ENCODE measurements at places on chromosomes 1 and 21.
A peak's percentile ranks its signal among the peaks of the same experiment; 100 is the strongest.

DNA sequence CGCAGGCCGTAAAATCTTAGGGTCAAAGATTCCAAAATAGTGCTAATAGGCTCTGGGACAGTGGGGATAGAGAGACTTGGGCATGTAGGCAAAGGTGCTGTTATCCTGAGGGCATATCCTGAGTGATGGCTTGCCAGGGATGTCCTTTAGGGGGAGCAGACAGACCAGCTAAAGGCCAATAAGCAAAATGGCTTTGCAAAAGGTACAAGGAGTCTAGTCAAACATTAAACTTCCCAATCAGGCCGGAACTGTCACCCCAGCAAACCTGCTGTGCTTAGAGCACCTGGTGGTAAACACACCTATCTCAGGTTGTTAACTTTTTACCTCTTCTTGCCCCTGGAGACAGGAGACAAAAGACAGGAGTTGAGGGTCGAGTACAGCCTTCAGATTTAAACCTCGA, 49.1 kb downstream of the TRABD2B start:
- H3K36me3 ChIP-seq = no peaks in the 10 kb centered on the region
- no peak for DNase-seq
- no peak overlapping the region for H3K27ac ChIP-seq
- H3K4me3 ChIP-seq = no peak overlapping the region

GRCh38 chr1:64062941-64063581, 140.4 kb upstream of the UBE2U start:
- no peak overlapping the region for H3K27ac ChIP-seq
- H3K4me3 ChIP-seq = no peak overlapping the region
- H3K4me1 ChIP-seq = no peaks in the 10 kb centered on the region
- DNase-seq = no peak
- no peaks in the 10 kb centered on the region for H3K36me3 ChIP-seq
- H3K27me3 ChIP-seq = no peaks in the 10 kb centered on the region

DNA sequence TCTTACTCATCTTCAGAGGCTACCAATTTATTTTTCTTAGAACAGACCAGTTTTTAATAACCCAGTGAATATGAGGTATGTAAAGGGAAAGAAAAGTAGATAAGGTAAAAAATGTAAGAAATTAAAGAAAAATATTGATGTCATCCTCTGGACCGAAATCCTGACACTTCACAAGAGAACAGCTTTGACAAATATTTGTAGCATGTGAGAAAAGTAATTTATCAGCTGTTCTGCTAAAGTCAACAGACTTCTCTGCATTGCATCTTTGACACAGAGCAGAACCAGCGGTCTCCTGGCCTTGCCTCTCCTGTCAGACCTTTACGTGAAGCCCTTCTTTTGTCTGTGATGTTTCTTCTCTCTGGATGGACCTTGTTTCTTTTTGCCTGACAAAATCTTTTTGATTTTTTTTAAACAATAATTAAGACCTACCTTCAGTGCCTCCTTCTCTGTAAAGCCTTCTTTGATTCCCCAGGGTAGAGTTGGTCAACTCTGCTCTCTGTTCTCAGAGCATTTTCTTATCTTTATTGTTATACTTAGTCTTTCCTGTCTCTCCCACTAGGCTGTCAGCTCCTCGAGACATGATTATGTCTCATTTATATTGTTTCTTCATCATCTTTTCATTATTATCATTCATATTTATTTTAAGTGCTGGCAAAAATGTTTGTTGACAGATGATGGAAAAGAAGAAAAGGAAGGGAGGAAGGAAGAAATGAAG, 35.4 kb downstream of the RGS4 start:
- no peak overlapping the region for H3K27ac ChIP-seq
- peaks cover 2% of the 10 kb centered on the region for H3K27me3 ChIP-seq

DNA sequence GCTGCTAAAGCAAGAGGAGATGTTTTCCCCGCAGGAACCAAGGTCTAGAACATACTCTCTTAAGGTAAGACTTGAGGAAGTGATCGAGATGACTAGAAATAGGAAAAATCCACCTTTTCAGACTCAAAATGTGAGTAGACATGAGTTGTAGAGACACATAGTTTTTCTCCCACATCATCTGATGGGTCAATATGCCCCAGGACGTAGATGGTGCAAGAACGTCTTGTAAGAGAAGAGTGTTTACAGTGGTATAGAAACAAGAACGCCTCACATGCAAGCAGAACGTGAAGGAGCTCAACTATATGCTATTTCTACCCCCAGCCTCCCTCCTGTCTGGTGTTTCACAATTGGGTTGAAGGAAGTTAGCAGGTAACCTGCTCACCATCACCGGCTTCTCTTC, 144.0 kb upstream of the BACE2 start:
- no peak for DNase-seq
- no peak overlapping the region for H3K27ac ChIP-seq
- H3K36me3 ChIP-seq = no peaks in the 10 kb centered on the region
- H3K27me3 ChIP-seq = no peaks in the 10 kb centered on the region

- H3K4me3 ChIP-seq = no peak overlapping the region
- H3K27me3 ChIP-seq = no peaks in the 10 kb centered on the region
- H3K4me1 ChIP-seq = no peaks in the 10 kb centered on the region
- no peak overlapping the region for H3K27ac ChIP-seq
- DNase-seq = no peak
- H3K36me3 ChIP-seq = no peaks in the 10 kb centered on the region
These were observed 44.4 kb upstream of the COX20 start for GRCh38 chr1:244791061-244791460.

GRCh38 chr1:230548997-230549396, 93.3 kb upstream of the COG2 start:
- no peak for DNase-seq
- no peak overlapping the region for H3K27ac ChIP-seq
- no peak overlapping the region for H3K4me3 ChIP-seq
- H3K36me3 ChIP-seq = no peaks in the 10 kb centered on the region
- H3K27me3 ChIP-seq = peaks cover 3% of the 10 kb centered on the region

DNA sequence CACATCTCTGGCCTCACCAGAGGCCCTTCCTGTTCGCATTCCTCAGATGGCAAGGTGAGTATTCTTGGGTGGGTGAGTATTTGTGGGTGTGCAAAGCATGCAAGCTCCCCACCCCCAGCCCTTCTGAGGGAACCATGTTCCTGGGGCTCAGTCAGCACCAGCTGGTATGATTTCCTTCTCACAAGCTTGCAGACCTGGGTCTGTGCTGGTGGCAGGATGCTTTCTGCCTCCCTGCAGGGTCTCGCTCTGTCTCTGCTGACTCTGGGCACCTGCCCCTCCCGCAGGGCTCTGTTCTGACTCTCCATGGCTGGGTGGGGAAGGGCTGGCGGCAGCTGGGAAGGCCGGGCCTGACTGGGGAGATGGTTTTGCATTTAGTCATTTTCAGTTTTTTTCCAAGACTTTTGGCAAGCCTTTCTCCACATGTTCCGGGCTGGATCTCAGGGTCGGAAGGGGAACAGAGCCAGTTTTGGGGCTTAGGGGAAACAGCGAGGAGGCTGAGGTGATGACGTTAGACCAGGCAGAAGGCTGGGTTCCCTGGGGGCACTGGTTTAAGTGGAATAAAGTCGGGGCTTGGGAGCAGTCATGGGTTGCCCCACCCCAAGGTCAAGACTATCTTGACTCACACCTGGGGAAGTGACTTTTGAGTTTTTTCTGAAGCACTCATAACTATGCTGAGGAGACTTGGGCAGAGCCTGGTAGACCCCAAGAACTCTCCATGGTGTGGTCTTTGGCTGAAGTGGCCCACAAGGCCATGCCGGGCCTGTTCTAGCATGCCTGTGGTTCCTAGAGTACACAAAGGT, 6.2 kb downstream of the RASSF5 start:
- H3K4me3 ChIP-seq = no peak overlapping the region
- no peak for DNase-seq
- no peaks in the 10 kb centered on the region for H3K36me3 ChIP-seq
- H3K27me3 ChIP-seq = peaks cover 16% of the 10 kb centered on the region

DNA sequence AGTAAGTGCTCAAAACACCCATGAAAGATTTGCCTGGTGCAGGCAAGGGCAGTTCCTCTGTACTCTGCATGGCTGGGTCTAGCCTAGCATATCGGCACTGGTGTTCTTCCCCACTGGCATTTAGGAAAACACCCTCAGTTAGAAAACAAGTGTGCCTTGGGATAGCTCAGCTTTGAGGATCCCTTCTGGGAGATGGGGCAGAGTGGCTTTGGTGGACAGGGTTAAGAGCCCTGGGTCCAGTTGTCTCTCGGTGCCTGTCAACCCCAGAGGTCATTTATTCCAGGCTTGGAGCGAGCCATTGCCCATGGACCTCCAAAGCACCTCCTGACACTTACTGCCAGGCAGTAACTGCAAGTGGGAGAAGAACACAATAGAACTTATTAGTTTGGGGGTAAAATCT, 80.8 kb upstream of the DIRAS3 start:
- H3K4me3 ChIP-seq = no peak overlapping the region
- H3K4me1 ChIP-seq = no peaks in the 10 kb centered on the region
- no peak for DNase-seq
- no peaks in the 10 kb centered on the region for H3K27me3 ChIP-seq
- H3K27ac ChIP-seq = no peak overlapping the region

- H3K4me3 ChIP-seq = no peak overlapping the region
- H3K4me1 ChIP-seq = peaks cover 33% of the 10 kb centered on the region
- peaks cover 6% of the 10 kb centered on the region for H3K36me3 ChIP-seq
- peaks cover 2% of the 10 kb centered on the region for H3K27me3 ChIP-seq
These were observed 4.8 kb upstream of the GBP2 start for GRCh38 chr1:89130716-89131115.

GRCh38 chr1:53310847-53311681, 16.8 kb downstream of the LRP8 start:
- H3K27me3 ChIP-seq = no peaks in the 10 kb centered on the region
- no peak overlapping the region for H3K4me3 ChIP-seq
- H3K27ac ChIP-seq = peak overlapping the region; percentile 12
- peaks cover 42% of the 10 kb centered on the region for H3K36me3 ChIP-seq
- no peak for DNase-seq

DNA sequence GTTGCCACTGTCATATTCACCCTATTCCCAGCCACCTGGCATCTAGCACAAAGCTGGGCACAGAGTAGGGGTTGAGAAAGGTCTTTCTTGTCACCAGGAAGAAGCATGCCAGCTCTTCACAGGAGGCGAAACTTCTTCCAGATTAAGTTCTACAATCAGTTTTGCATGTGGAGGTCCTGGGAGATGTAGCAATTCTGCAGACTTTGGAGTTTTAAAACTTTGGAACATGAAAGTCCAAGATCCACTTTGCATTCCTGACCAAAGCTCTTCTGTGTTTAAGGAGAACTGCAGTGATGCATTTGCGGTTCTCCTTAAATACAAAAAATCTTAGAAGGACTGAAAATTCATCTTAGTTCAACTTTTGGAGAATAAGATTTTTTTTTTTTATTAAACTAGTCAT, 258.5 kb upstream of the USP24 start:
- H3K4me3 ChIP-seq = no peak overlapping the region
- H3K36me3 ChIP-seq = no peaks in the 10 kb centered on the region
- H3K4me1 ChIP-seq = no peaks in the 10 kb centered on the region
- H3K27me3 ChIP-seq = peaks cover 2% of the 10 kb centered on the region
- H3K27ac ChIP-seq = no peak overlapping the region

- H3K4me3 ChIP-seq = no peak overlapping the region
- no peak overlapping the region for H3K27ac ChIP-seq
- no peaks in the 10 kb centered on the region for H3K27me3 ChIP-seq
- no peak for DNase-seq
- no peaks in the 10 kb centered on the region for H3K36me3 ChIP-seq
- H3K4me1 ChIP-seq = no peaks in the 10 kb centered on the region
These were observed 329.3 kb downstream of the BARHL2 start for GRCh38 chr1:90387805-90388204.

DNA sequence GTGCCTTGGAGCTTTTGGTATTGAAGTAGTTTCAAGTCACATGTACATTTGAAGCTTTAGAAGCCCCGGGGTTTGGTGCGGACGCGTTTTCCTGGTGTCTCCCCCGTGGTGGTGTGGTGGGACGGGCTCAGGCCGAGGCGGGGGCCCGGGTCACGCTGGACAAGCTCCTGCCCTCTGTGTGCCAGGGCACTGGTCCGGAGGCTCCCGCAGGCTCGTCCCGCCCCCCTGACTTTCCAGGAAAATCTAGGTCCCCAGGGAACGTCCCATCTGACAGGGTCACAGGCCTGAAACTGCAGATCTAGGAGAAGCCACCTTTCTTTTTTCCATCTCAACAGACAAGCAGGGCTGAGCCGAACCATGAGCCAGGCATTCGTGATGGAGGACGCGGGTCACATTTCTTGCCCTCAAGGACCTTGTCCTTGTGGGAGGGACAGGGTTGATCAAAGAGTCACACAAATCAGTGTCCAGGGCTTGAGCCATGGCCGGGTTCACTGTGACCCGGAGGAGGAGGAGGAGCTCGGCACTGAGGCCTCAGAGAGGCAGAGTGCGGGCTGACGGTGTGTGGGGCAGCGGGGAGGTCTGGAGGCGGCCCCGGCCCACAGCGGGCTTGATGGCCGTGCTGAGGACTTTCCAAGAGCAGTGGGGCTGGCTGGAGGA, 1.6 kb downstream of the DMRTB1 start:
- H3K27ac ChIP-seq = no peak overlapping the region
- DNase-seq = no peak
- H3K4me3 ChIP-seq = no peak overlapping the region
- peaks cover 2% of the 10 kb centered on the region for H3K27me3 ChIP-seq

- H3K4me1 ChIP-seq = peaks cover 8% of the 10 kb centered on the region
- peak; percentile 43 for DNase-seq
- peaks cover 17% of the 10 kb centered on the region for H3K27me3 ChIP-seq
- no peak overlapping the region for H3K27ac ChIP-seq
- no peaks in the 10 kb centered on the region for H3K36me3 ChIP-seq
These were observed 7.7 kb upstream of the GPATCH4 start for GRCh38 chr1:156608981-156609380.

DNA sequence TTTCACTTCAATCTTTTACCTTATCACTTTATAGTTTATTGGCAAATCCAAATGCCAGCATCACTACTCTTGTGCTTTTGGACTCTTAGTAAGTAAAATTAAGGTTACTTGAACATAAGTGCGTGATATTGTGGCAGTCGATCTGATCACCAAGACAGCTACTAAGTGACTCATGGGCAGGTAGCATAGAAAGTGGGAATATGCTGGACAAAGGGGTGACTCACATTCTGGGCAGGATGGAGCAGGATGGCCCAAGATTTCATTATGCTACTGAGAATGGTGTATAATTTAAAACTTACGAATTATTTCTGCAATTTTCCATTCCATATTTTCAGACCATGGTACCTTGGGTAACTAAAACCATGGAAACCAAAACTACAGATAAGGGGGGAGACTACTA, 120.2 kb downstream of the ROR1 start:
- H3K27me3 ChIP-seq = peaks cover 3% of the 10 kb centered on the region
- no peaks in the 10 kb centered on the region for H3K36me3 ChIP-seq
- DNase-seq = no peak

GRCh38 chr1:10192263-10192662, 18.1 kb upstream of the KIF1B start:
- H3K27me3 ChIP-seq = peaks cover 10% of the 10 kb centered on the region
- no peak overlapping the region for H3K4me3 ChIP-seq
- H3K36me3 ChIP-seq = no peaks in the 10 kb centered on the region

Measured in activated T-helper 2 cell treated with anti-CD3 and anti-CD28 coated beads, Interferon-gamma antibody, Interleukin-2, Interleukin-4, amounts not matched to agents 10 μg/mL and 5 μg/mL and 100 μg/mL, durations not matched to agents 14 hours and 24 hours and 36 hours (primary cell).